ENCODE measurements at places on chromosomes 7 and 10. TPM values are rescaled to one million over a fixed set of nuclear protein-coding genes. Genes with fewer than 3 reads are reported as not detected.
A peak's percentile ranks its signal among the peaks of the same experiment; 100 is the strongest.

DNA sequence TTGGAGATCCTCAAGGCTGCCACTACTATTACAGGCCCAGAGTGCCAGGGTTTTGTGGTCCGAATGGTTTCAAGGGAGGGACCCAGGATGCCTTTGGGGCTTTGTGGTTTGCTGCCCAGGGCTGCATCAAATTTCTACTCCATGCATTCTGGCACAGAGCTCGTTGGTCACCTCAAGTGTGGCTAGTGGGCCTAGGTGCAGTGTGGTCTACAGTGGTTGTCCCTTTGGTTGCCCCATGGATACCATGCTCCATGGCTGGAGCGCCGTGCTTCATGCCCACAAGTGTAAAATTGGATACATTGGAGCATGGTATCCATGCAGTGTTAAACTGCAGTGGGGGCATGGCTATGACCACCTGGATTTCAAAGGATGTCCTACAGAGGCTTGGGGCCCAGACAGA, 5.4 kb upstream of the PRF1 start:
- no peak for DNase-seq

DNA sequence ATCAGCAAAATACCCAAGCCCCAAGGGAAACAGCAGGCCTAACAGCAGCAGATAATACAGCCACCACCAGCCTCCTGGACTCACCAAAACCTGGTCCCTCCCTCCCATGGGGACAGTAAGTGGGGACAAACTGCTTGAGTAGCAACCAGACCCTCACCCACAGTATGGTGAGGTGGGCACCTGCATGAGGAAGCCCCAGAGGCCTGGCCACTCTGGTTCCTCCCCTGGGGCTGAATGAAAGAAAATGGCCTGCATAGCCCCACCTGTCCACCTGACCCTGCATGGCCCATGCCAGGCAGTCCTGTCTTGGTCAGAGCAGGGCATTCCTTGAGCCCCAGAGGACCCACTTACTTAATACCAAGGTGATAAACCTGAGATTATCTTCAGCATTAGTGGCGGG, 13.0 kb upstream of the C10orf90 start:
- DNase-seq = no peak

DNA sequence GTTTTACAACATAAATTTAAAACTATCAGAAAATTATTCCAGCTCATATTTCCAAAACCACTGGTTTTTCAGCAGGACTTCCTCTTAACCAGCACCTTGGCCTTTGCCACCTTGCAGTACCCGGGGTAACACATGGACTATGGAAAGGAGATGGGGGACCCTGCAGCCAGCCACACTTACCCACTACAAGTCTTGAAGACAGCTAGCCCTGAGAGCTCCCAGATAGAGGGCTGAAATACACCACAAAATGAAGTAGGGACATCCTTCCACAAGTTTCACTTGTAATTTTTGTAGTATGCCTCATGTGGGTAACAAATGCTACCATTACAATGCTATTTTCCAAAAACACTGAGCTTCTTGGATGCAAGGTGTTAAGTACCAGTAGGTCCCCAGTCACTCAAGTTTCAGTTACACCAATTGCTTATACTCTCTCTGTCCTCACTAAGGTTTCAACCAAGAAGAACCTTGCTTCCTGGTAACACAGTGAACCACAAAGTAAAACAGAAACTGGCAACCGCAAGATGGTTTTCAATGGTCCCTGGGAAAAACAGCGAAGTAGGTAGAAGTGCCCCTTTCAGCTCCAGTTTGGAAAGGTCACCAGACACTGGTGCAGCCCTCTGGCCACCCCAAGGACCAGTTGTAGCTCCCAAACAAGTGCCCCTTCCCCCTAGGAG, 110.9 kb downstream of the SGMS1 start:
- DNase-seq = no peak

DNA sequence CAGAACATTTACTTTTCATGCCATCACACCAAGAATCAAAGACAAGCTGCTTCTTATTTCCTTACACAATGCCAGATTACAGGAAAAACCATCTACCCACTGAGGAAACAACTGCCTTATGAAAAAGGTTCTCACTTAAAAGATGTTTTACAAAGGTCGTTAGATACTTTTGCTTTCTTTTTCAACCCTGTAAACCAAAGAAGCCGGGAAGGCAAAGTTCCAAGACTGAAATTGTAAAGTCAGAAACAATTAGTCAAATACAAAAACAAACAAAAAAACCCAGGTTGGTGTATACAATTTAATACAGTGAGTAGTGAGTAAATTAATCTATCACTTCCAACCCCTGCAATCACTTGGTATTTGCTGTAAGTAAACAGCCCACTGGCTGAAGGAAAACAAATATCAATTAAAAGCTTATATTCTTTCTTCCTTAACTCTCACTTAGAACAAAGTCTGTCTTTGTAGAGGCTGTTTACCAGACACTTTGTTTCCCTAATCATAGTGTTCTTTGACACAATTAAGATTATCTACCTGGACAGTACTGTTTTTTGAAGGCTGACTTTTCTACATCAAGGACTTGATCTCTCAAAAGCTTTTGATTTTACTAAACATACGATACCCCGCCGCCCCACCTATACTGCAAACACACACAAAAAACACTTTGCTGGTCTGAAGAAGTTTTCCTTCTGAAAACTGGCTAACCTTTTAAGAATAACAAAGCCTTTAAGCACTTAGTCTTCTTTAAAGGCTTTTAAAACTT, 18.1 kb downstream of the ERLIN1 start:
- no peak for DNase-seq

DNA sequence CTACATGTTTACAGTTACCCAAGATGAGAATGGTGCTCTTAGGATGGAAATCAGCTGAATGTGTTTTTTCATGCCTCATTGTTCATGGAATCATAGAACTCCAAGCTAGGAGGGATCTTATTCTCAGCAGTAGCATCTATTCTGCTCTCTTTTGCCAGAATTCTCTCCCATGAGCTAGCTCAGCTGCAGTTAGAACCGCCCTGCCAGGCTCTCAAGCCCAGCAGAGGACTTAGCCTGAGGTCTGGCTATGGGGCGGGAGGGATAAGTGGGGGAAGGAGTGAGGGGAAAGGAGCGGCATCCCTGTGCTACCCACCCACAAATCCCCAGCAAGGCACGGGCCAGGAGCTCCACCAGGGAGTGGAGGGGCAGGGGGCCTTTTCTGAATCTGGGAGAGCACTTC, 120.7 kb upstream of the PLXNA4 start:
- no peak for DNase-seq

- DNase-seq = no peak
These were observed 621.8 kb upstream of the FZD8 start for GRCh38 chr10:36263871-36264270.

- peak; percentile 37 for DNase-seq
These were observed 25.8 kb downstream of the TES start for GRCh38 chr7:116236020-116236630.

The CASTOR2 gene
- 5.5 TPM for total RNA-seq

DNA sequence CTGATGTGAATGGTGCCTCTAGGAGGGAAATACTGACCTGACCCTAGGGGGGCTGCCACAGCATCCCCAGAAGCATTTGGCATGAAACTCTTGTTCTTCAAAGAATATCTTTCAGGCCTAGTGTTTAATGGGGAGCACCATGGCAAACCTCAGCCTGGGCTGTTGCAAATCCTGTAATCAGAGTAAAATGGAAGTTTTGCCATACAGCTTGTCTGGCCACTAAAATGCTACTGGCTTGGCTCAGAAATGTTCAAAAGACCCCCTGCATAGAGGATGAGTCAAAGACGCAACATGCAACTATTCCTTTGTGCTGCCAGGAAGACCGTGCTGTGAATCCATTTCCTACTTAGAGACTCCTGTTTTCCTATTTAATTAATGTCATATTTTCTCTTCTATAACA, 26.7 kb downstream of the HECW1 start:
- no peak for DNase-seq

The NKX2-3 gene
- not detected for total RNA-seq

The EPDR1 gene
- 60.5 TPM for total RNA-seq

The HOXA13 gene
- total RNA-seq = 1.6 TPM

- DNase-seq = no peak
These were observed 441.0 kb downstream of the KCNMA1 start for GRCh38 chr10:77196614-77197013.

DNA sequence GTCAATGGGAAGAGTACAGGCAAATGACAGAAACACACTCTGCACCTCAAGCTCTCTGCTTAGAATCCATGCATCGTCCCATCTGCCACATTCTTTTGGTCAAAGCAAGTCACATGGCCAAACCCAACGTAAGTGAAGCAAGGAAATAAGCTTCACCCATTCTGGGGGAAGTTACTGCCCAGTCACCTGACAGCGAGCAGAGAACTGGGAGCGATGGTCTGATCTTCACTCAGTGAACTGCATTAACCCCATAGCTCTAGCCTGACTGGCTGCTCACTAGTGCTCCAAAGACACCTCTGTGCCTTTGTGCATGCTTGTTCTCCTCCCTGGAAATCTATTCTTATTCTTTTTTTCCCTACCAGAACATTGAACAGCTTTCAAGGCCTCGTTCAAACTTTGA, 89.9 kb downstream of the APBB1IP start:
- DNase-seq = no peak

- DNase-seq = peak; percentile 79
These were observed 122.7 kb upstream of the PRSS1 start for GRCh38 chr7:142626420-142627035.

The FKBP6 gene
- not detected for total RNA-seq

GRCh38 chr10:16954280-16955030, 137.2 kb upstream of the RSU1 start:
- no peak for DNase-seq

The GRM3 gene
- total RNA-seq = not detected

The KBTBD2 gene
- total RNA-seq = 54.2 TPM

DNA sequence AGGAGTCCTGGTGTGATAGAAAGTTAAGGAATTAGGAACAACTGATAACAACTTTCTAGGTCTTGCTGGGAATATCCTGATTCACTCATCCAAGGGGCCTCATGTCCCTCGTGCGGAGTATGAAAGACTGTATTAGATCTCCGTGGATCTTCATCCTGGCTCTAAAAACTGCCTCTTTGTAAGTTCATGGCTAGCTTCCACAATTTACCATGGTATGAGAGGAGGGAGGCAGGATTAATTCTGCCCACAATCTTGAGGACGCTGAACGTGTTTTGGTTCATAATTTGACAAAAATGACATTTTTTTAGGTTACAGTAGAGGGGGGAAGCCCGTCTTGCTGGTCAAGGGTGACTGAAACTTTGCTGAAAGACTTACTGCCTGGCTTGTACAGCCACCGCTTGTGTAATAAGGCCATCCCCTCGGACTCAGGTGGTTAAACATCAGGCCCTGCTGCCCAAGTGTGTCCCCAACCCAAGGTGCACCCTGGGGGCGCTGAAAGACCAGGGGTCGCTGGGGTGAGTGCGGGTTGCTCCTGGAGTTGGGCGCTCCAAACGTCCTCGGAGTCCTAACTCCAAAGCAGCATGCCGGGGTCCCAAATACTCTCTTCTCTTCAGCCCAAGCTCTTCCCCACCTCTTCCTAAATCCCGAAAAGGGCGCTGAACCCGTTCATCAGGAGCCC, 733 bp downstream of the HIBADH start:
- peak; percentile 52 for DNase-seq

DNA sequence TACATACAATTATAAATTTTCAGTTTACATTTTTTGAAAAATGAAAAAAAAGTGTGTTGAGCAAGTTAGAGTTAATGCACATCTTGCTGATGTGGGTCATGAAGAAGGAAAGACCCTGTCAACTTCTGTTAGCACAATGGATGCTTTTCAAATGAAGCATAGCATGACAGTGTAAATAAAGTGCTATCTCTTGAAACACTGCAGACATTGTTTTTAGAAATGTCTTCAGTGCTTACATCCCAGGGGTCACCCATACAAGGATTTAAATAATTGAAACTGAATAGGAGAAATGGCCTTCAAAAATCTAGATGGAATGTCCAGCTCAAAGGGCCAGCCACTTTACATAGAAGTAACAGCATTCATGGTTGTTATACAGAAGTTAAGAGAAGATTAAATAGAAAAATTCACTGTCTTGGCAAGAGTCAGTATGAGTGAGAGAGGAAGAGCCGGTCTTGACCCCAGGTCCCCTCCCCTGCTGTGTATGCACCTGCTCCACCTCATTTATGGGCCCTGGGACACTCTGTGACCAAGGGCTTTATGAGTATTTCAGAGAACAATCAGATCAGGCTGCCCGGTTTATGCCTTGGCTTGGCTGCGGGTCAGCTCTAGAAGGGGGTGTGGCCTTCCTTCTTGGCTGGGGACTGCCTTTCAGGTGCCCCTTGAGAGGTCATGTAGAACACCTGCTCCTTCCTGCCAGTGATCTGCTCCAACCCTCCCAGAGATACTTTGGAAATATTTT, 237.7 kb upstream of the TMEM72 start:
- no peak for DNase-seq

The C1GALT1 gene
- 92.2 TPM for total RNA-seq

DNA sequence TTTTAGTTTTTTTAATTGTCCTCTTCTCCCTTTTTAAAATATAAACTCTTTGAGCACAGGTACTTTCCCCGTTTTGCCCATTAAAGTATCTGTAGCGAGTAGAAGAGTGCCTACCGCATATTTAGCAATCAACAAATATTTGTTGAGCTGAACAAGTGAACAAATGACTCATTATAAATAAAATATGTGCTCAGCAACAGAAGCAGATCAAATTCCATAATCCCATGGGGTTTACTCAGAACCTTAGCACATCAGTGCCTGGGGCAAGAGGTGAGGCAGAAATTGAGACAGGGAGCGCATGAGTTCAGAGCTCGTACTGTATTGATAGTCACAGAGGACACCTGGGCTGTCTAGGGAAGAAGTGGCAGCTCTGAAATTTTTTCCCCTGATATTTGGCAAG, 161.0 kb downstream of the SEM1 start:
- DNase-seq = peak; percentile 33

The NUTM2E gene
- total RNA-seq = not detected

The C10orf67 gene
- total RNA-seq = 0.45 TPM

- DNase-seq = no peak
These were observed 91.7 kb upstream of the IFRD1 start for GRCh38 chr7:112358513-112358912.

The C1QL3 gene
- not detected for total RNA-seq

The PPP1R17 gene
- not detected for total RNA-seq

The NRCAM gene
- 15.0 TPM for total RNA-seq

GRCh38 chr7:25389489-25390106, 161.3 kb upstream of the NPVF start:
- DNase-seq = peak; percentile 54

DNA sequence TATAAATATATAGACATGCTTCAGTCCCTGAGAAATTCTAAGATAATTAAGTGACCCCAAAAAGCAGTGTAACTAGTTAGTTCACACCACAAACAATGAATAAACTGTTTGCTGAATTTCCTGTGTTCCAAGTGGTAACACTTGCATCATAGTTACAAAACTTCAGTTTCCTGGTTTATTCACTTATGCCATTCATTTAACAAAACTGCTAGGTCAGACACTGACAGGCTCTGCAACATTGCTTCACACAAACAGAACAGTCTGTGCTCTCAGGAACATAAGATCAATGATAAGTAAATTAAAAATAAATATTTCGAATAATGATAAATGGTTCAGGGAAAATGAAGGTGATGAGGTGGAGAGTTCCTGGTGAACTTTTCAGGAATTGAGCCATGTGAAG, 133.3 kb upstream of the NAMPT start:
- DNase-seq = peak; percentile 46

DNA sequence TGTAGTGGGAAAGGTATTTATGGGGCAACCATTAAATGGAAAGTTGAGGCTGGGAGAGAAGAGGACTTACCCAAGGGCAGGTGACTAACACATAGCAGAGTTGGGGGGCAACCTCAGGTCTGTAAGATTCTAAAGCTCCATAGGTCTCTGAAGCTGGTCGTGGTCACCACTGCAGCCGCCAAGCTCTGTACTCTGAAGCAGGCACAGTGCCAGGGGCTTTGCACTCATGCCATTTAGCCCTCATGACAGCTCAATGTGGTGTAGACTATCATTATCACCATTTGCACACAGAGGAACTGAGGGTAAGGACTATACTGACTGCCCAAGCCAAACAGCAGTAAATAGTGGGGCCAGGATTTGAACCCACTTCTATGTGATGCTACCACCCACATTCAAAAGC, 32.5 kb upstream of the TMEM273 start:
- DNase-seq = no peak
